ENCODE measurements at places on chromosomes 11 and 22.

DNA sequence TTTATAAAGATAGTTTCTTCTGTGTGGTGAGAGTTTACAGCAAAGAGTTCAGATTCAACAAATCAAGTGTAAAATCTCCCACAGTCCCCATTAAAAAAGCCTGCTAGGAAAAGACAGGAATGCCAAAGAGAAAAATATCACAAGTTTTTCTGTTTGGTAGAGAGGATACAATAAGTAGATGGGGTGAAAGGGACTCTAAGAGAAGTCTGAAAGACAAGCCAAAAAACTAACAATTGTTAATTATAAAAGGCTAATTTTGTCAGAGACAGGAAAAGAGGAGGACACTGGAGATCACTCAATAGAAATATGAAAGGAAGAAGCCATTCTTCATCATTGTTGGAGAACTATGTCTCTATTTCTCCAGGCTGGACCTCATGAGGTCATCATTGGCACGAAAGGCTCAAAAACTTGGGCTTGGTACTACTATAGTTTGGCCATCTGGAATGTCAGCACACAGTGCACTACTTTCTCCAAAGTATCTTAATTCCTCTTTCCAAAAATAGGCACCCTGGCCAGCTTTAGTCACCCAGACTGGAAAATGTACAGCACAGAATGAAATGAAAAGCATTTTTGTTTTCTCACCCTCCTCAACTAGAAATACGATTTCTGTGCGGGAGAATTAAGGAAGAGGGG, 531 bp upstream of the SOX6 start:
- no peak overlapping the region for H3K27ac ChIP-seq
- H3K4me3 ChIP-seq = no peak overlapping the region
- H3K36me3 ChIP-seq = no peaks in the 10 kb centered on the region
- DNase-seq = no peak

DNA sequence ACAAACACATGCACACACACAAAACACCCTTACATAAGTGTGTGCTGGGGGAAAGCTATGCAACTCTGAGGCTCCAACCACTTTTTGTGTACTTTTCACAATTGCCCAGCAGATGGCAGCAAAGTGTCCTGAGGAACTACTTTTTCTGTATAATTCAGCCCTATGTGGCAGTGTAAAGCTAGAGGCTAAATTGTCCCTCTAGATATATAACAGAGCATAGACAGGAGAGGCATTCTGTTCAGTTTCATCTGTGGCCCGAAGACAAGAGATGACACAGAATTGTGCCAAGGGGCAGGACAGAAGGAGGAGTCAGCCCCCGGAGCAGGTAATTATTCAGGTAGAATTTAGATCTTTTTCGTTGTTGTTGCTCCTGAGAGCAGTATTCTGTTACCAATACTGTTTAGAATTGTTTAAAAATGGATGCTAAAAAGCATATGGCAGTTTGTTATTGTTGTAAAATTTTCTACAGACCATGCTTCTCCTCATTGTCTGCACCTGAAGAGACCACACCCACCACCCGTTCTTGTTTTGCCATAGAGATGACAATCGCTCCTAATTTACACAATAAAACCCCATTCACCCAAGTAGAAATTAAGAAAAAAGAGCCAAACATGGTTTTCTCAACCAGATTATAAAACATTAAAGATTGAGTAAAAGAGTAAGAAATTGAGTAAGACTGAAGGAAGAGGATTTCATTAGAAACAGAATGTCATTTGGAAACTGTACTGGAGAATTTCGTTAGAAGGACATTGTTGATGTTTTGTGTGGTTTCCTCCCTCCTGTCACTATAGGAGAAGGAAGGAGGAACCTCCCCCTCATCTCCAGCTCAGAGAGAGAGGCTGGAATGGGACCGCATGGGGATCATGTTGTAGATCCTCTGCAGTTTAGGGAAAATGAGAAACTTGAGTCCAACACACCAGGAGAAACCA, 14.5 kb upstream of the MS4A7 start:
- peak; percentile 42 for DNase-seq
- H3K4me1 ChIP-seq = peaks cover 80% of the 10 kb centered on the region
- peaks cover 33% of the 10 kb centered on the region for H3K36me3 ChIP-seq
- H3K27ac ChIP-seq = peak overlapping the region; percentile 93
- no peaks in the 10 kb centered on the region for H3K27me3 ChIP-seq
- H3K4me3 ChIP-seq = peak overlapping the region; percentile 83

GRCh38 chr11:75280227-75280701, 39.7 kb downstream of the TPBGL start:
- peak; percentile 48 for DNase-seq
- H3K36me3 ChIP-seq = no peaks in the 10 kb centered on the region
- H3K27me3 ChIP-seq = no peaks in the 10 kb centered on the region

DNA sequence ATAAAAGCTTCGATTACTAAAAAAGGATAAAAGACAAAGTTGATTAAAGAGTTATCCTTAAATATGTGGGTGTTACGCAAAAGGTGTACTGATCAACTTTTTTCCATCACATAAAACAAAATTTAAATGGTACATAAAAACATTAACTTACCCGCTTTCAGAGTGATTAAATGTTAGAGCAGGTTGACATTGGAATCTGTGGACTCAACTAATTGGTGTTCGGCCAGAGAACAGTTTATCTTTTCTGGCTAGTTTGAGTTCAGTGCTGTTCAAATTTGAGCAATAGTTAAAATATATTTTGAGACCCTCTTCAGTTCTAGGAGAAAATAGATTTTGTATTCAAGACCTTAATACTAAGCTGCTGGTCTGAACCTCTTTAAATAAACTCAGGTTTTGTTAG, 56.1 kb downstream of the ATM start:
- H3K4me1 ChIP-seq = no peaks in the 10 kb centered on the region
- no peak for DNase-seq
- H3K36me3 ChIP-seq = peaks cover 84% of the 10 kb centered on the region
- no peaks in the 10 kb centered on the region for H3K27me3 ChIP-seq
- no peak overlapping the region for H3K27ac ChIP-seq

DNA sequence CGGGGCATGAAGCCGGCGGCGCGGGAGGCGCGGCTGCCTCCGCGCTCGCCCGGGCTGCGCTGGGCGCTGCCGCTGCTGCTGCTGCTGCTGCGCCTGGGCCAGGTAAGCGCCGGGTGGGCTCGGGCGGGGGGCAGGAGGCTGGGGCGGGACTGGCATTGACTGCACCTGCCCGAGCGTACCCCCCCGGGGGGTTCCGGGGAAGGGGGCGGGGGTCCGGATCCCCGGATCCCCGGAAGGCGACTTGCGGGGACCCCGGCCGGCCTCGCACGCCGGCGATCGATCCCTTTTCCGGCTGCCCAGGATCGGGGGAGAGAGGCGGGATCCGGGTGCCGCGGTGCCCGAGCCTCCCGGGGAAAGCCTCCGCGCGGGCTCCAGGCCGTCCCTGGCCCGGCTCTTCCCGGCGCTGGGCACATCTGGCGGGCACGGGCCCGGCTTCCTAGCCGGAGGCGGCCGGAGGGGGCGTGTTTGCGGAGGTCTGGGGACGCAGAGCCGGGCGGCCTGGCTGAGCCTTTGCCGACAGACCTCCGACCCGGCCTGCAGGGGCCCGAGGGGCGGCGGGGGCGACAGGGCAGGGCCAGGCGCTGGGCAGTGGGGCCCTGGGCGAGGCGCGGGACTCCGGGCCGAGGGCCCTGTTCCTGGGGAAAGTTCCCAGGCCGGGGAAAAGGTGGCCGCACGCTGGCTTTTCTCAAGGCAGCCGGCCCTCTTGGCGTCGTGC, 705 bp downstream of the PTPRJ start:
- peak; percentile 53 for DNase-seq
- H3K36me3 ChIP-seq = peaks cover 1% of the 10 kb centered on the region
- no peak overlapping the region for H3K27ac ChIP-seq
- H3K27me3 ChIP-seq = no peaks in the 10 kb centered on the region
- peaks cover 35% of the 10 kb centered on the region for H3K4me1 ChIP-seq
- H3K4me3 ChIP-seq = peak overlapping the region; percentile 86

- H3K36me3 ChIP-seq = peaks cover 20% of the 10 kb centered on the region
- peaks cover 27% of the 10 kb centered on the region for H3K4me1 ChIP-seq
- no peaks in the 10 kb centered on the region for H3K27me3 ChIP-seq
- no peak for DNase-seq
Observed at GRCh38 chr22:39490966-39491680, 11.0 kb upstream of the MIEF1 start.

- no peak overlapping the region for H3K27ac ChIP-seq
- no peaks in the 10 kb centered on the region for H3K27me3 ChIP-seq
- H3K36me3 ChIP-seq = peaks cover 1% of the 10 kb centered on the region
- no peak overlapping the region for H3K4me3 ChIP-seq
- H3K4me1 ChIP-seq = no peaks in the 10 kb centered on the region
- DNase-seq = no peak
Observed at GRCh38 chr11:61844909-61845565, 16.9 kb downstream of the FADS2 start.

GRCh38 chr11:110125632-110126031, 32.4 kb downstream of the ZC3H12C start:
- peaks cover 5% of the 10 kb centered on the region for H3K27me3 ChIP-seq
- no peaks in the 10 kb centered on the region for H3K4me1 ChIP-seq
- H3K4me3 ChIP-seq = no peak overlapping the region
- no peak overlapping the region for H3K27ac ChIP-seq

GRCh38 chr11:2513441-2513840, 68.6 kb downstream of the KCNQ1 start:
- H3K4me1 ChIP-seq = peaks cover 16% of the 10 kb centered on the region
- no peaks in the 10 kb centered on the region for H3K36me3 ChIP-seq
- no peak overlapping the region for H3K27ac ChIP-seq
- H3K27me3 ChIP-seq = no peaks in the 10 kb centered on the region

GRCh38 chr22:31626427-31627150, 35.4 kb downstream of the PISD start:
- H3K27ac ChIP-seq = peak overlapping the region; percentile 59
- no peaks in the 10 kb centered on the region for H3K27me3 ChIP-seq
- peaks cover 26% of the 10 kb centered on the region for H3K36me3 ChIP-seq
- DNase-seq = no peak

GRCh38 chr22:50641696-50642607, 14.0 kb upstream of the ARSA start:
- no peak overlapping the region for H3K4me3 ChIP-seq
- no peaks in the 10 kb centered on the region for H3K36me3 ChIP-seq
- no peak for DNase-seq
- H3K27me3 ChIP-seq = peaks cover 9% of the 10 kb centered on the region
- H3K4me1 ChIP-seq = no peaks in the 10 kb centered on the region

- no peak overlapping the region for H3K27ac ChIP-seq
- no peaks in the 10 kb centered on the region for H3K4me1 ChIP-seq
- no peak overlapping the region for H3K4me3 ChIP-seq
- no peak for DNase-seq
- H3K27me3 ChIP-seq = no peaks in the 10 kb centered on the region
Observed at GRCh38 chr11:126829716-126830115, 170.9 kb downstream of the KIRREL3 start.

- no peaks in the 10 kb centered on the region for H3K4me1 ChIP-seq
- no peak for DNase-seq
- H3K27me3 ChIP-seq = no peaks in the 10 kb centered on the region
- H3K27ac ChIP-seq = no peak overlapping the region
- H3K4me3 ChIP-seq = no peak overlapping the region
Observed at GRCh38 chr22:49535527-49536125, 292.0 kb downstream of the BRD1 start.

GRCh38 chr22:40055143-40055883, 60.6 kb downstream of the FAM83F start:
- H3K4me3 ChIP-seq = peak overlapping the region; percentile 53
- peaks cover 83% of the 10 kb centered on the region for H3K4me1 ChIP-seq
- H3K36me3 ChIP-seq = peaks cover 10% of the 10 kb centered on the region
- H3K27ac ChIP-seq = peak overlapping the region; percentile 85

DNA sequence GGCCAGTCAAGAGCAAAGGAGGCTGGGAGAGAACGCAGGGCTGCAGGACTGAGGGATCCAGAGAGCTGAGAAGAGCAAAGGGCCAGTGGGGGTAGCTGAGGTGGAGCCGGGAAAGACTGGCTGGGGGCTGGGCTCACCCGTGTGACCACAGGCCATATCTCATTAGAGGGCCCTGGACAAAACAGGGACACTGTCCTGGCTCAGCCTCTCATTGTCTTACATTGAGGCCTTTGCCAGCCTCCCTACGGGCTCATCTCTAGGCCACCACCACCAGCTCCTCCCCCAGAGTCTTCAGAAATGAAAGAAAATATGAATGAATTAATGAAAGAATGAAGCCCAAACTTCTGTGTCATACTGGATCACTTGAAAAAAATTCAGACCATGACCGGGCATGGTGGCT, 9.2 kb downstream of the RAB36 start:
- no peaks in the 10 kb centered on the region for H3K27me3 ChIP-seq
- H3K36me3 ChIP-seq = no peaks in the 10 kb centered on the region
- H3K4me1 ChIP-seq = peaks cover 29% of the 10 kb centered on the region
- H3K4me3 ChIP-seq = no peak overlapping the region

DNA sequence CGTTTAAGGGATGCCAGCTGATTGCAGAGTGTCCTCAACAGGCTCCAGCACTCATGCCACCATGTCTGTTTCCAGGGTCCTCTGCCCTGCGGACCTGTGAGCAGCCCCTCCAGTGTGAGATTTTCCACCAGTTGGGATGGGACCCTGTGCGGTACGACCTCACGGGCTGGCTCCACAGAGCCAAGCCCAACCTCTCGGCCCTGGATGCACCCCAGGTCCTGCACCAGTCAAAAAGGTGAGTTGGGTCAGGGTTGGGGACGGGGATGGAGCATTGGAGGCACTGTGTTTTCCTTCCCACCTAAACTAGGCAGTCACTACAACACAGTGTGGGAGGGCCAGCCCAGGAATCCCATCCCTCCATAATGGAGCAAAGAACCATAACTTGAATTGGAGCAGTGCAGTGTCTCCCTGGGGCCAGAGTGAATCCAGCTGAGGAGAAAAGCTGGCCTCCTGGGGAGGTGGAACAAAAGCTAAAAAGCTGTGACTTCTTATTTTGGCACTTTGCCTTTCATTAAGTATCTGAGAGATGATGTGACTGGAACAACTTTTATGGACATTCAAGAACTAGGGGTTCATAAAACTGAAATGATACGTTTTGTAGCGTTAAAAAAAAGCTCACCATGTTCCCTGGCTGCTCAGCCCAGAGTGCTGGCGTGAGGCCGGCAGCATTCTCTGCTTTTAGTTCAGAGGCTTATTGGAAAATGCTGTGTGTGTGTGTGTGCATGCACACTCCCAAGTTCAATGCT, 101.8 kb downstream of the MYO18B start:
- no peak overlapping the region for H3K4me3 ChIP-seq
- H3K27me3 ChIP-seq = peaks cover 5% of the 10 kb centered on the region

DNA sequence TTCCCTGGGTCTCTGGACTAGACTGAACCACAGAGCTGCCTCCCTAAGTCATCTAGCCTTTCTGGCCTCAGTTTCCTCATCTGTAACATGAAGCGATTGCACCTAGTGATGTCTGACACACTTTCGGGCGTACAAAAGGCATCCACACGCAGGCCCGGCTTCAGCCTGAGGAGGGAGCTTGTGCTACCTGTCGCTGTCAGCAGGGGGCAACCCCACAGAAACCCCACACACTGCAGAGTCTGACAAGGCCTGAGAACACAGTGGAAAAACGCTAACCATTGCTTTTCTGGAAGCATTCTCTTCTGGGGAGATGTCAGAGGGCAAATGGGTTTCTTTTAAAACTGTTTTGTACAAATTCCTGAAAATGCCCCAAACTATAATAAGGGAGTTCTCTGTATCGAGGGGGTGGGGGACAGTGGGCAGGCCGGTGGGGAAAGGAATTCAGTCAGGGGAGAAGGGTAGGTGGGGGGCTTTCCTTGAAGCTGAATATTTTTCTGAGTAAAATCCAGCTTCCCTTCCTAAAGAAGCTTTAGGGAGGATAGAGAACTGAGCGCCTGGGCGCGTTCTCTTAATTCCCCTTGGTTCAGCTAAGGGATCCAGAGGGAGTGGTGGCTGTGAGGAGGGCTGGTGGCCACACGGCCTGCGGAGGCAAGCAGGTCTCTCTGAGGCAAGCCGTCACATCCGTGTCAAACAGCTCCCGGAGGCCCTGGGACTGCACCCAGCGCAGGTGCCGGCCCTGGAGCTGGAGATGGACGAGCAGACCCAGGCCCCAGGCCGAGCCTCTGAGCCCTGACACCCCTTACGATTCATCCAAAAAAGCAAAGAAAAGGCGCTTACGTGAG, 533 bp downstream of the ELF5 start:
- no peaks in the 10 kb centered on the region for H3K27me3 ChIP-seq
- DNase-seq = peak; percentile 44
- H3K4me1 ChIP-seq = no peaks in the 10 kb centered on the region
- no peak overlapping the region for H3K4me3 ChIP-seq
- H3K27ac ChIP-seq = no peak overlapping the region
- no peaks in the 10 kb centered on the region for H3K36me3 ChIP-seq
